ENCODE measurements at places on chromosomes 2 and 18. TPM values are rescaled to one million over a fixed set of nuclear protein-coding genes. Genes with fewer than 3 reads are reported as not detected.

GRCh38 chr2:171792886-171793580 is 101.0 kb downstream of the SLC25A12 start:
- no peak for DNase-seq

DYNC1I2 gene
- total RNA-seq: 72.6 TPM

DNA sequence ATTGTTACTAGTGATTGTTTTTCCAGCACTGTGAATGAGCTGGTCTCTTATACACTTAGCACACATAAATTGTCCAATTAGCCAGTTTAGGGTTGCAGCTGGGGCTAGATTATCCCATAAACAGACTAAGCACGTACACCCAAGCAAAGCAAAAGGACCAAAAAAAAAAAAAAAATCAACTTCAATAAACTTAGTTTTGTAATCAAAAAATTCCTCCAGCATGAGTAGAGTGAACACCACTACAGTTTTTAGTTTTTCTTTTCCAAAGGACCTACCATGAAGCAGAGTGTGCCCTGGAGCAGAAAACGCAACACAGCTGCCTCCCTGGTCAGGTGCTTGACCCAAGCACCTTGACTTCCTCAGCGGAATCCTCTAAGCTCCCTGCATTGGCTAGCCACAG is 249.4 kb upstream of the SLC14A2 start:
- no peak for DNase-seq

DNA sequence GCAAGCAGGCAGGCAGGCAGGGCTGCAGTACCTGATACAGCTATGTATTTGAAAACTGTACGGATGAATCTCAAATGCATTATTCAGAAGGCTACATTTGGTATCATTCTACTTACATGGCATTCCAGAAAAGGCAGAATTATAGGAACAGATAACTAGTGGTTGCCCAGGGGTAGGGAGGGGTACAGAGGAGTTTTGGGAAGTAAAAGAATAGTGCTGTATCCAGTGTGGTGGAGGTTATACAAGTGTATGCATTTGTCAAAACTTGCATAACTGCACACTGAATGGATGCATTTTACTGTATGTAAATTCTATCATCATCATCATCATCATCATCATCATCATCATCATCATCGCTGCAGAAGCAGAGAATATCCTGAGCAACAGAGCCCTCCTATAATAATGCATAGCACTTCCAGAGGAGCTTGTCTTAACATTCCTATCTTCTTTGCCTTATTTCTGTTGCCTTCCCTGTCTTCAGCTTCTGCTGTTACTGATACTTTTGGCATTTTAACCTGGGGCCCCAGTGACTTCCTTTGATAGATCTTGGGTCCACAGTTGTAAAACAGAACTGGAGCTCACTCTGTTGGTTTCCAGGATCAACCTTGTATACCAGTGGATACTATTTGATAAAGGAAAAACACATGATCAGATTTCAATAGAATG is 155.5 kb upstream of the OTX1 start:
- DNase-seq: no peak

- peak; percentile 78 for DNase-seq
These were observed 601.1 kb upstream of the SETBP1 start for GRCh38 chr18:44079606-44080005.

Measured in H4 (cell line).